ENCODE measurements at places on chromosomes 1 and 21.

DNA sequence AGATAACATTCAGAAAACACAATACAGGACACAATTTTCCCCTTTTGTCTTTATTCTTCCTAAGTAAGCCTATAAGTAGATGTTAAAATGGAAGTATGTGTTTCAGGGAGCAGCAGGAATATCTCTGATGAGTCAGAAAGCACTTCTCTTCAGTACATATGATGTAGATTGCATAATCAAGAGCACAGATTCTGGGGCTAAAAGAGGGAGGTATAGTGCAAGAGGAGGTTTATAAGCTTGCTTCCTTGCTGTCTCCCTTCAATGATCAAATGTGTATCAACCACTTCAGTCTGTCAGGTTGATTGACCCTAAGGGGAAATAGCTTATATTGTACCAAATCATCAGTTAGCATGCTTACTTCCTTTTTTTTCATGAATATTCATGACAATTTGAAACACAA is 822.8 kb downstream of the BRINP3 start:
- no peak for DNase-seq

DNA sequence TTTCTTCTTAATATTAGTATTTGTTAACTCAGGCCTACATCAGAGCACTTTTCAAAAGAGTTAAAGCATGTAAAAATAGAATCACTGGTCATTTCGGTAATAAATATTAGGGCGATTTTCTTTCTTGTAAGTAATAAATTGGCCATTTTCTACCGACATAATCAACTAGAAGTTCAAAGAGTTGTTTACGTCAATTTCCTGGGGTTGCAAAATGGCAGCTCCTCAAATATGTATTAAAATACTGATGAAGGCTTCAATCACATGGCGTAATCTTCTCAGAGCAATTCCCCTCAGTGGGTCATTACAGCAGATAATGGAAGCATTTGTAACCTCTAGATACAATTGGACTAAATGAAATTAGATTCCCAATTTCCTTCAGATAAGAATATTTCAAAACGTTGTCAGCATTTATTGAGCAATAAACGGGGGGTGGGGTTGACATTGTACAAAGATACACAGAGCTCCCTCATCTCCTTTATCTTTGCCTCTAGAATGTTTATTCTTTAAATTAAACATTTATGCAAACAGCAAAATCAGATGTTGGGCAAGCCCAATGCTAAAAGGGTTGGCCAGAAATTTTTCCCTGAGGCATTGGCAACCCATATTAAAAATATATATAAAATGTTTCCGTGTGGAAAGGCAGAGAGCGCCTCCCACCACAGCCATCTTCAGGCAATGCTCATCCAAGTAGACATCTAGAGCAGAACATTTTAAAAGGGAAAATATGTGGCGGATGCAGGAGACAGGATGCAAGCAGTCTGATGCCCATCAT is 240.6 kb downstream of the NCAM2 start:
- DNase-seq = no peak

DNA sequence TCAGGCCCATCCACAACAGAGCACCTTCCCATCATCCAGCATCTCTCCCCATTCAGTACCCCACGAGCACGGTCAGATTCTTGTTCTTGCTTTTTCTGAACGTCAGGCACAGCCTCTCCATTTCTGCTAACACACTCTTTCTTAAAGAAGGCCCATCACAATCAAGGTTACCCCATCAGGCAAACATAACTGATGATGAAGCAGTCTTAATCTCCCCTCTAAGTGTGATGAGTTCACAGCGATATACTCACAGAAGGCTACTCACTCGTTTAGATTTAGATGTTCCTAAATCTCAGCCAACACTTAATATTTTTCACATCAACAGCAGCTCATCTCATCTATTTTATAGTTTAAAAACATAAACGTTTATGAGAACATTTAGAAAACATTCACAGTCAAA is 75.6 kb downstream of the ADSS2 start:
- DNase-seq = no peak

DNA sequence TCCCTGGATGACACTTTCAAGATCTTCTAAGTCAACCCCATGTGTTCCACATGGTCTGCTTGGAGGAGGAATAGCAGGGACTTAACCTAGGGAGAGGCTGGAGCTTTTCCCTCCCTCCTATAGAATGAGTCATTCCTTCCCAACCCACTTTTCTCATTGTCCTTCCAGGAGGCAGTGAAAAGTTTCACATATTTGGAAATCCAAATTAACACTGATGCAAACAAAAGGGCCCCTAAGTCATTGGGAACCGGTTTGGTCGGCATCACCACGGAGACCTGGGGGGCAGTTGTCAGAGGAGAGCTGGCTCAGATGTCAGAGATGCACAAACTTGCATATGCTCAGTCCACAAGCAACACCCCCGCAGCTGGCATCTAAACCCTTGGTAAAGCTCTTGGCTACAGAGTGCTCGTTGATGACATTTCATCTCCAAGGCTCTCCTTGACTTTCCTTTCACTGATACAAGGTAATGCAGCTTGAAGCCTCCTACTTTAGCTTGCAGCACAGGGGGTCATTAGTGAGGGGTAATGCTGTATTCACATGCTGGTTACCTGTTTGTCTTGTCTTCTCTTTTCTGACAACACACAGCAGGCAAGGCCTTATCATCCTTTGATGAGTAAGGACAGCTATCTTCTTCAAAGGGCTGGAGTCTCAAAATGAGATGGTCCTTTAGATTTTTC is 12.3 kb upstream of the LRRC8D start:
- no peak for DNase-seq

GRCh38 chr1:58258082-58258481 is 288.4 kb downstream of the OMA1 start:
- no peak for DNase-seq

DNA sequence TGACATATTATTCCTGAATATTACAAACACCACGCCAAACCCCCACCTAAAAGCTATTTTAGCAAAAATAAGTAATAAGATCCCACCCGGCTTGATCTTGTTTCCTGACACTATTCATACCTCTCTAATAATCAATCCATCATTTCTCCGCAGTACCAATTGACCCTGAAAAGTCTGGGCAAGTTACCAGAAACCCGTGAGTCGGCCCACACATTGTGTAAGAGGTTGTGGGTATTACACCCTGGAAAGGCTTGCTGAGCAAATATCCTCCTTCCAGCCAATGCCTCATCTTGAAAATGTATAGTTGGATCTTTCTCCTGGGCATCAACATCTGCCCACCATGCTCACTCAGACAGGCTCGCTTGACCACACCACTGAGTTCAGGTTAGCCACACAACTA is 451.0 kb downstream of the TTLL7 start:
- no peak for DNase-seq

GRCh38 chr1:186753241-186753640 is 73.0 kb upstream of the PTGS2 start:
- no peak for DNase-seq

DNA sequence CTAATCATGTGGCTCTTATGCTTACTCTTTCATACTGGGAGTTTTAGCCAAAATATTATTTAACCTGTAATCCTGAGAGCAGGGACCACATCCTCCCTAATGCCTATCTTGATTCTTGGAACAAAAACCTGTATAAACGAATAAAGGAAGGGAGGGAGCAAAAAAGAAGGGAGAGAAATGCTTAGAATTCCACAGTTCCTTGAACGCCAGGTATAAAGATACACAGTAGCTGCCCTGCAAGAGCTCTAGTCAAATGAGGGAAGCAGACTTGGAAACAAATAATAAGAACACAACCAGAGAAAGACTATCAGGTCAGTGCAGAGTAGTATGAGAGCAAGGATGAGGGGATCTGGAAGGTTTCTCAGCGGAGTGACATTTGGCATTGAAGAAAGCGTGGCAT is 116.3 kb downstream of the SLC30A10 start:
- DNase-seq = no peak
